Tibial nerve (tissue), 4 donors: ENCODE measurements at places on chromosomes 6 and 20. TPM values are rescaled to one million over a fixed set of nuclear protein-coding genes. Genes with fewer than 3 reads are reported as not detected.

BMP2 gene
- total RNA-seq, result 20.4 TPM

OR2H2 gene
- not detected for total RNA-seq

HLA-DMB gene
- total RNA-seq, result 20.4 TPM

PROCR gene
- 132 TPM for total RNA-seq

CLVS2 gene
- total RNA-seq, result under 0.01 TPM

PRICKLE4 gene
- total RNA-seq, result 18.1 TPM

VGLL2 gene
- total RNA-seq, result not detected

COL20A1 gene
- 0.20 TPM for total RNA-seq

TREML2 gene
- not detected for total RNA-seq

FAM83B gene
- total RNA-seq, result not detected
